ENCODE measurements at places on chromosomes 3 and 15.
A peak's percentile ranks its signal among the peaks of the same experiment; 100 is the strongest.

GRCh38 chr15:52246686-52247431, 48.7 kb downstream of the MYO5C start:
- DNase-seq: no peak

DNA sequence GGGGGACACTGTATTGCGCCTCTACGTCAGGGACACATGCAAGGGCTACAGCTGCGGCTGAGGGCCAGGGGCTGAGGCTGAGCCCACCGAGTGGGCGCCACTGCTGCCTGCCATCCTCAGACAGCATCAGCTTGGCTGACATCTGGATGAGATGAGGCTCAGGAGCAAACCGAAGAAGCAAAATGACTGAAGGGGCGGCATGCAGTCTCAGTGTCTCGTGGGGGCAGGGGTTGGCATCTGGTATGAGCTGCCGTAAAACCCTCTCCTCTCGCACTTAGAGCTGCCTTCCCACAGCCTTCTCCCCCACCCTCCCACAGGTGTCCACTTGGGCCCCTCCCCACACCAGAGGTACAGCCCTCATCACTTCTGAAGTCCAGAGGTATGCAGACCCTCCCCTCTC, 24.2 kb upstream of the CMTM7 start:
- DNase-seq: no peak

DNA sequence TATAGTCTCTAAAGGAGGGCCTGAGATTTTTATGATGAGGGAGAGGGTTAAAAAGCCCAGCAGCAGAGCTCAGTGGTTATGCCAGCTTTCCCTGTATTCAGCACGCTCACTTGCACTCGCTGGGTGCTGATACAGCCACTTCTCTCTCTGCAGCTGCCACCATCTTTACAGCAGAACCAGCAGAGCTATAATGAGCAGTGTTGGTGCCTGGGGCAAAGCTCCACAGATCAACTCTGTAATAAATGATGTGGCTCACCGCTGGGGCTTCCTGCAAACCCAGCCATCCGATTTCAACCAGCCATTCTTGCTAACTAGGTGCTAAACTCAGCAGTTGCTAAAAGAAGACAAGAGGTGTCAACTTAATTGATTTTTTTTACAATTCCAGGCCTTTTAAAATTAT, 48.0 kb downstream of the ARNT2 start:
- DNase-seq: no peak

DNA sequence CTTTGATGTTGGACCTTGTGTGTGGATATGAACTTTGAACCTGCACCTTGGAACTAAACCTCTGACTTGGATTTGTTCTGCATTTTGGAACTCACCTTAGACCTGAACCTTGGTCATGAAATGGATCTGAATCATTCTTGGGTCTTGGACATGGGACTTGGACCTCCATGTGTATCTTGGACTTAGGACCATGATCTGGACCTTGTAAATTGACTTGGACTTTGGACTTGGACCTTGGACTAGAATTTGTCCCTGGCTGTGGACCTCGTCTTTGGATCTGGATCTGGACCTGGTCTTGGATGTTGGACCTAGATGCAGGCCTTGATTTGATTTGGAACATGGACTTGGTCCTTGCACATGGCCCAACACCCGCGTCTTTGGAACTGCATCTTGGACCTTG, 45.4 kb downstream of the ZNF589 start:
- no peak for DNase-seq

DNA sequence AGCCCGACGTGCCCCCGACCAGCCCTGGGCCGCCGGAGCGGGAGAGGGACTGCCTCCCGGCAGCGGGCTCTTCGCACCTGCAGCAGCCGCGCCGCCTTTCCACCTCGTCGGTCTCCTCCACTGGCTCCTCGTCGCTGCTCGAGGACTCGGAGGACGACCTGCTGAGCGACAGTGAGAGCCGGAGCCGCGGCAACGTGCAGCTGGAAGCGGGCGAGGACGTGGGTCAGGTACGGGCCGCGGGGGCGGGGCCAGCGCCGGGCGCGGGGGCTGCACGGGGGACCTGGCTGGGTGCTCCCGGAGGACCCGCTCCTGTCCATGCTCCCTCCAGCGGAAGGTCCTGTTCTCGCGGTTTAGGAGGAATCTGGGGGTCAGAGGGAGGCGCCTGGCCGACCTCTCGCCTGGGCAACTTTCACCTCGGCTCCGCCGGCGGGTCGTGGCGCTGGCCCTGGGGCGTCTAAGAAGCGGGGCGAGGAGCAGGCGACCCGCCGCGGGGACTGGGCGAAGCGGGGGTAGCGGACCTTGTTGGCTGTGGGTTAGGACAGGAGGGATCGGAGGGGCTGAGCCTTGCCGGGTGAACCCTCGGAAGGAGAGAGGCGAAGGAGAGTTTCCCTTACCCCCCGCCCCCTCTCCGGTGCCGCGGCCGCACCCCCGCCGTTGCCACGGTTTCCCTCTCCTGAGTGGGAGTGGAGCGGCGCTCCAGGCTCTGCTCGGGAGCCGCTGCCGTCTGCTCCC, 682 bp downstream of the ITPKA start:
- peak; percentile 14 for DNase-seq

DNA sequence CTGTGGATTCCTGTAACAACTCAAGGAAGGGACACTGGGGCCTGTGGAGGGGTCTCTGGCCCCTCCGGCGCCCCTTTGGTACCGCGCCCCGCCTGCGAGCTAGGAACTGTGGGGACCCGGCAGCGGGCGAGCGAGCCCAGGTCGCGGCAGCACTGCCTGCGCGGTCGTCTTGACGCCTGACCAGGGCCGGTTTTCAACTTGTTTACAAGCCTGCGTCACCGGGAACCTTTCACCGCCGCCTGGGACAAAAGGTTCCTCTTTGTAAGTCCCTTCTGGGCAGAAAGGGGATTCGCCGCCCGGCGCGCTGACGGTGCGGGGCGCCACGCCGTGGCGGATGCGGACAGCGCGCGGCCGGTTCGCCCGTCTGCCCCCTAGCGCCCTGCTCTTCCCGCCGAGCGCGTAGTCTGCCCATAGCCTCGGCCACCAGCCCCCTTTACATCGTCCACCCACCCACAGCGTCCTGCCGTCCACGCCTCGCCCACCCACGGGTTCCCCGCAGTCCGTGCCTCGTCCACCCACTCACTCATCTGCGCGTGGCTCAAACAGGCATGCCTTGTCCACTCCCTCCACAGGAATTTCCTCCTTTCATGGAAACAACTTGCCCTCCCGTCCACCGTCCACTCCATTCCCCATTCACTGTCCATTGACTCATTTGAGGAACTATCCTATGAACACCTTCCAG, 5.5 kb upstream of the CFAP100 start:
- DNase-seq: peak; percentile 55

GRCh38 chr3:196388956-196389355, 43.3 kb downstream of the UBXN7 start:
- no peak for DNase-seq

DNA sequence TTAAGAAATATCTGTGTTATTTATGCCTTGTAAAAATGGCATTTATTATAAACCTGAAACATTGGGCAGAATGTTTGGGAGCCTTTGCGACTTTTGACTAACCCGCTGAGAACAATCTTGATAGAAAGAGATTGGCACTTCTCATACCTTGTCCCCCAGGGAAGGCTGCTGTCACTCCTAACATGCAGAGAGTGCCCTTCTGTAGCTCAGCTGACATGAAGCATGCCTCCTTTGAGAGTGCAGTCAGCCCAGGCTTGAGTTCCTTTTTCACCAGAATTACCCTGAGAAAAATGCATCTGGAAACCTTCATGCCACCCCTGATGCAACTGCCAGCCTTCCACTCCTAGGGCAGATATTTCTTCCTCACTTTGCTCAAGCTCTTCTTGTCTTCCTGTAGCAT, 569.2 kb upstream of the ARPP21 start:
- DNase-seq: no peak

- DNase-seq: no peak
Measured at GRCh38 chr15:37038716-37039106, 61.6 kb downstream of the MEIS2 start.

DNA sequence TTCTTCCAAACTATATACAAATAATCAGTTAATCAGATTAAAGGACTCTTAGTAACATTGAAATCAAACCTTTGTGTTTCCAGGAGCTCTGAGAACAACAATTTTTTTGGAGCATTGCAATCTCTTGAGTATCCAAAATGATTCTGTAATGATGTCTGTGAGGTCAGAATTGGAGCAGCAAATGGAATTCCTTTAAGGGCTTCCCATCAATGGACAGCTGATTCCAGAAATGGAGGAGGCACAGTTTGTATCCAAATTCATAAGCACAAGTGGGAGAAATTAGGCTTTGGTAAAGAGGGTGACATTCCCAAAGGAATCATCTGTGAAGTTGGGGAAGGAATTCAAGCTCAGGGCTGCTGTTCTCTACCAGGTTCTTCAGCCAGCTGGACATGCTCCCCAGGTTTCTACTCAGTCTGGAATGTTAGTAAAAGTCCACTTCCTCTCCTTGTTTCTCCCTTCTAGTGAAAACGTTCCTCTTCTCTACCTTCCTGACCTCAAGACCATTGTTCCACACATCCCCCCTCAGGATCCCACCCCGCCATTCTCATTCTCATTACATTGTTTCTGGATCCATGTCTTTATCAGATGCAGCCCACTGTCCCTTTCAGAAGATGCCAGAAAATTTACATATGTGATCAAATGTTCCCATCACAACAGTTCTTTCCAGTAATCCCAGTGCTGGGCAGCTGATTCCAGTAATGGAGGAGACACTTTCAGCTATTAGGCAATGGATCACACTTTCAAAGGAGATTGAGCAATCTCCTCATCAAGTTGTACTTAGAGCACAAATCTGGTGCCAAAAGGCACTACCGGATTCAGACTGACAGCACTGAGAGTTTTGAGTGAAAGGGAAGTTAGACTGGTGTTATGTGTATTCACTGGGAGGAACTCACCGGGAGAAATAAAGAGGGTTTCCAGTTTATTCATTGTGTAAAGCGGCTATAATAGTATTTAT, 391.3 kb upstream of the TPRG1 start:
- DNase-seq: no peak

DNA sequence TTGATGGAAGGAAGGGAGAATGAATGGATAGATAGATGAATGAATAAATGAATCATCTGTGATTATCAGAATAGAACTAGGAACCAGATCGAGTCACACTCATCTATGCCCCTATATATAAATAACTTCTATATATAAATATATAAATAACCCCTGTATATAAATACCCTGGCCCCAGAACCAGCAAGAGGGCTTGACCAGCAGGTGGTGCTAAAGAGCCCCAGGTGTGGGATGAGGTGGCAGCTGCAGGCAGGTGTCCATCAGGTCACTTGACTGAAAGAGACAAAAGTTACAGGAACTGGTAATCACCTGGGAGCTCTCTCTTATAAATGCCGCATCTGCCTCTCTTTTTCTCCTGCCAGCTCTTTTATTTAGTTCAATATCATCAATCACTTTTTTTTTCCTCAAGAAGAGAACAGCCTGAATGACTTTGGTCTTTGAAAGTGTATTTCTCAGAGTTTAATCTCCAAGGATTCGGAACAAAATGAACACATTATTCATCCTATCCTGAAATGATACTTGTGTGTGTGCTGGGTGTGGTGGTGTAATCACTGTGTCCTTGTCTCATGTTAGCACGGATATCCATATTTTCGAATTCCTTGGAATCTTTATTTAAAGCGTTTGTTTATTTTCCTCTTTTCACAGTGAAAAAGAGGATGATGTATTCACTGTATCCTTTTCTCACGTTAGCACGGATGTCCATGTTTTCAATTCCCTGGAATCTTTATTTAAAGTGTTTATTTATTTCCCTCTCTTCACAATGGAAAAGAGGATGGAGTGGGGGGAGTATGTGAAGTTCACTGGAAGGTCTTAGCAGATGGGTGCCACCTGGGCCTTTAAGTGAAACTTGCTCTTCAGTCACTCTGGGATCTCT, 35.4 kb upstream of the ATG7 start:
- DNase-seq: peak; percentile 36

DNA sequence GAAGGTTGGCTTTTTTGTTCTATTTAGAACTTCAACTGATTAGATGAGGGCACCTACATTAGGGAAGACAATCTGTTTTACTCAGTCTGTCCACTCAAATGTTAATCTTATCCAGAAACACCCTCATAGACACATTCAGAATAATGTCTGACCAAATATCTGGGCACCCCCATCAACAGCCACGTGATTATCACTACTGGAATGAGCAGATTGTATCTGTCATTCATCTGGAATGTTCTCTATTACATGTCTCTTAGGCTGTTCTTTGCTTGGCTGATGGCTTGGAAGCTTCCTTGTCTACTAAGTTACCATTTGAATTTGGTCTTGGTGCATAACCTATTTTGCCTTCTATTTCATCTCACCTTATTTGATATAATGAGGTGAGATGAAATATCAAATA, 15.7 kb upstream of the LRRC58 start:
- no peak for DNase-seq

- no peak for DNase-seq
Measured at GRCh38 chr3:79672731-79673130, 95.1 kb downstream of the ROBO1 start.

GRCh38 chr3:11552289-11553264, 91.1 kb downstream of the VGLL4 start:
- DNase-seq: no peak

GRCh38 chr3:8712908-8713255, 20.7 kb upstream of the CAV3 start:
- no peak for DNase-seq

- DNase-seq: no peak
Measured at GRCh38 chr15:70029297-70029701, 68.4 kb downstream of the TLE3 start.

DNA sequence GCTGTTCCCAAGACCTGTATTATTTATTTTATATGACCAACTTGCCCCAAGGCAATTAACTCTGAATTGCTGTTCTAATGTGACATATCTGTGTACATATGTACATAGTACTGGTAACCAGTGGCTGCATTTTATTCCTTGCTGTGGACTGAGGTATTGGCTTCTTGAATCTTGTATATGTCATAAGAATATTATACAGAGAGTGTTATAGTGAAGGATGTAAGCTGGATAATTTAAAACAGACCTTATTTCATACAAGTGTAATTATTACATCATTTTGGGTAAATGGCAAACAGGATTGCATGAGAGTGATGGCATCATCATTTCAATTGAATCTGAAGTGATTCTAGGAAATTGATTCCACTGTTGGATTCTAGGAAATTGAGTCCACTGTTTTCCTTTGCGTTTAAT, 32.9 kb downstream of the B3GALNT1 start:
- DNase-seq: no peak

DNA sequence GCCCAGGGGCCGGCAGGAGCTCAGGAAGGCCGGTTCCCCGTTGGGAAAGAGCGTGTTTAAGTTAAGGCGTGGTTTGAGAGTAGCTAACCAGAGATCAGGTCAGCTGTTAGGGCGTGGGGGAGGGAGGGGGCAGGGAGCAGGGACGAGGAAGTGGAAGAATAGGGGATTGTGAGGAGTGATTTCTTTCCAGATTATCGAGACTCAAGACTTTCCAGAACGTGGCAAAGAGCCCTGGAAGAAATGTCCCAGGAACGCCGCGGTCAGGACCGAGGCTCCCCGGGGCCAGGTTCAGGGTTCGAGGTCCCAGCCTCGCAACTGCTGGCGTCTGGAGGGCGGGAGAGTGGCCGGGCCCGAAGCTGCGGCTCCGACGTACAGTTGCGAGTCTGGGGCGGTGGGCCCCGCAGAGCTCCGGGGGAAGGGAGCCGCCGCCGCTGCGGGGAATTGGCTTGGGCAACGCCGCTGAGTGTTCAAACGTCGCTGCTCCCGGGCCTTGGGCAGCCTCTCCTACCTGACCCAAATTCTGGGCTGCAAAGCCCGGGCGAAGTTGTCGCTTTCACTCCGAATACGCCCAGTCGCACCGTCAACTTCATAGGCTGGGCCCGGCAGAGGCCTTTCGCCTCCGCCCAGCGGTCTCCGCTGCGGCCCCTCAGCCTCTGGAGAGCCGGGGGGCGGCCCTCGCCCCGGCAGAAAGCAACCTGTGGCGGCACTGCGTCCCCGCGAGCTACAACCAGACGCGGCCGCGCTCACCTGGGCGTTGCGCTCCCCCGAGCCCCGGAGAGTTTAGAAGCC, 9.5 kb downstream of the ISL2 start:
- no peak for DNase-seq
